T-helper 17 cell (primary cell): ENCODE measurements at places on chromosomes 3 and 15.

- no peak for DNase-seq
These were observed 377.3 kb downstream of the MECOM start for GRCh38 chr3:169286214-169286613.

DNA sequence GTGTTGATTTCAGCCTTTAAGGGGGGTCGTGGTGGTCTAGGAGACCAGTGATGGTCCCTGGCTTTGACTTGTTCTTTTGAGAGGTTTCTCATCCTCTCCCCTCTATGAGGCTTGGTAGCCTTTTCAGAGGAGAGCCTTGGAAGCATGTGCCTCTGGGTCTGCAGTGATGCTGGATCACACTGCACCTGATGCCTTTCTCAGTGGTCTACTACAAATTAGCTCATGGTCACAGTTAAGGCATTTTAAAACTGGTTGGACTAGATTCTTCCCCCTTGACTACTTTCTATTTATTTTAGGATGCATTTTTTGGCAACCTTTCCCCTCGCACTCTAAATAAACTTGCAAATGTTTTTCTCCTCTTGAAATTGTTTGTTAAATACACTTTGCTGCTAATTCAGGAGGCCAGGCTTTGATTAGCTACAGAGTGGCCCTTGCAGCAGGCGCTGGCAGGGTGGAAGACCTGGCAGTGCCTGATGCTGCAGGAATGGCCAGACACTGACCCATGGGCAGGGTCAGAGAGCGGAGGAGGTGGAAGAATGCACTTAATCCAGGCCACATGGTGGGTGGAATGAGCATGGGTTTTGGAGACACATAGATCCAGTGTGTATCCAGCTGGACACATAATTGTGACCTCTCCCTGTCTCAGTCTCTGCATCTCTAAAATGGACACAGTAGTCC lies 318.8 kb upstream of the CTDSPL start:
- no peak for DNase-seq

DNA sequence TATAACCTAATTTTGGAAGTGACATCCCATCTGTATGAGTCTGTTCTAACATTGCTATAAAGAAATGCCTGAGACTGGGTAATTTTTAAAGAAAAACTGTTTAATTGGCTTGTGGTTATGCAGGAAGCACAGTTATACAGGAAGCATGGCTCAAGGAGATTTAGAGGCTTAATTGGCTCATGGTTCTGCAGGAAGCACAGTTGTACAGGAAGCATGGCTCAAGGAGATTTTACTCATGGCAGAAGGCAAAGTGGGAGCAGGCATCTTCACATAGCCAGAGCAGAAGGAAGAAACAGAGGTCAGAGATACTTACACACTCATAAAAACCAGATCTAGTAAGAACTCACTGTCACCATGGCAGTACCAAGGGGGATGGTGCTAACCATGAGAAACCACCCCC lies 193.1 kb upstream of the ADAMTS9 start:
- no peak for DNase-seq

DNA sequence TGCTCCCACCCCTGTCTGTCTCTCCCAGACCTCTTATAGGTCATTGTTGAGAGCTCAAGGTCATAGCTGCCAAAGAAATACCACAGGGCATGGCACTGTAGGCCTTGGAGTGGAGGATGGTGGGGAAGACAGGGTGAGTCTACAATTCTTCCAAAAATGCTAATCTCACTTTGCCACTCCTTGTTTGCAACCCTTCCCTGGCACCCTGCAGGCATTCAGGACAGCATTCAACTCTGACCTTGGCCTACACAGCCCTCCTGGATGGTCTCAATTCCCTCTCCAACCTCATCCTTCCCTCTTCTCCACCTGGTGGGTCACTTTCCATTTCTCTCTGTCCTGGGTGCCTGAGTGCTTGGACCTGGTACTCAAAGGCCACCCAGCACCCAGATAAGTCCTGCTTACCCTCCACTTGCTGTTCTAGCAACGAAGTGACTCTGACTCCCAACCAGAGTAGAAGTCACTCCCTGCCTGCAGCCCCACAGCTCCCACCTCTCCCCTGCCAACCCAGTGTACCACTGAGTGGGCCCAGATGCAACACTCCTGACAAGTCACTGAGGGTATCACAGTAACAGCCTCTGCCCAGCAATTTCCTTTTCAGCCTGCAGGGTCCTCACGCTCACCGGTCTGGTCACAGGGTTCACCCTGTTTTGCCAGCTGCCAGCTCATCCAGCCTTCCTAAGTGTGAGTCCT lies 36.6 kb downstream of the AMOTL2 start:
- no peak for DNase-seq

DNA sequence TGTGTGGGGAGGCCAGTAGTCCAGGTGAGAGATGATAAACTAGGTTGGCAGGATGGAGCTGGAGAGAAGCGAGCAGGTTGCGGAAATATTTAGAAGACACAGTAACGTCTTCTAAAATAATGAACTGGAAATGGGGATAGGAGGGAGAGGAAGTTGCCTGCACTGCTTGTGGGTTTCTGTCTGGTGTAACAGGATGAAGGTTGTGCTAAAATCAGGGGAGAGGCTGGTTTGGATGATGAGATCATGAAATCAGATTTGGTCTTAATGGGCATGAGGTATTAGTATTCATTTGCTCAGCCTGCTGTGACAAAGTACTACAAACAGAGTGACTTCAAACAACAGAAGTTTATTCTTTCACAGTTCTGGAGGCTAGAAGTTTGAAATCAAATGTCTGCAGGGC lies 32.1 kb upstream of the TNFAIP8L3 start:
- DNase-seq, result no peak

- no peak for DNase-seq
These were observed 68.0 kb downstream of the ATP2B2 start for GRCh38 chr3:10437272-10437994.

- DNase-seq, result no peak
These were observed 54.1 kb downstream of the LEO1 start for GRCh38 chr15:51917493-51917892.

DNA sequence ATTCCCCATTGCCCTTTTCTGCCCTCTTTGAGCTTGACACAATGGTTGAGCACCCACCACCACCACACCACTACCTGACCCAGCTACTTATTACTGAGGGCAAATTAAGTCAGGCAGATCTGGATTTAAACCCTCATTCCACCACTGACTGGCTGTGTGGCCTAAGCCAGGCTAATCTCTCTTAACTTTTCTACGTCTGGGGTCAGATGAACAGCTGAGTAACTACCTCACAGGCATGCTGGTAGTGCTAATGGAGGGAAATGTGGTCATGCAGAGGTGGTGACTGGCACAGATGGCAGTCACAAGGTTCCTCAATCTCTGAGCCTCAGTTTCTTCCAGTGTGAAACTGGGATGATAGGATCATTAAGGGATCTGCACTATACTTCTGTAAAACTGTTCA lies 4.3 kb upstream of the MRPS25 start:
- no peak for DNase-seq

- no peak for DNase-seq
These were observed 27.6 kb downstream of the TBC1D2B start for GRCh38 chr15:78049691-78050440.

GRCh38 chr3:179806177-179806576 lies 153.3 kb downstream of the USP13 start:
- no peak for DNase-seq

GRCh38 chr3:72101494-72101893 lies 316.5 kb upstream of the PROK2 start:
- DNase-seq, result no peak

GRCh38 chr3:65636326-65636725 lies 402.4 kb downstream of the MAGI1 start:
- no peak for DNase-seq
